ENCODE measurements at places on chromosomes 6 and 20. TPM values are rescaled to one million over a fixed set of nuclear protein-coding genes. Genes with fewer than 3 reads are reported as not detected.

ATP9A gene
- total RNA-seq, result 49.5 TPM

EPPIN gene
- total RNA-seq, result not detected

GRCh38 chr6:43496370-43497128, 13.6 kb downstream of the LRRC73 start:
- no peak for DNase-seq

TFAP2A gene
- 0.89 TPM for total RNA-seq

DNA sequence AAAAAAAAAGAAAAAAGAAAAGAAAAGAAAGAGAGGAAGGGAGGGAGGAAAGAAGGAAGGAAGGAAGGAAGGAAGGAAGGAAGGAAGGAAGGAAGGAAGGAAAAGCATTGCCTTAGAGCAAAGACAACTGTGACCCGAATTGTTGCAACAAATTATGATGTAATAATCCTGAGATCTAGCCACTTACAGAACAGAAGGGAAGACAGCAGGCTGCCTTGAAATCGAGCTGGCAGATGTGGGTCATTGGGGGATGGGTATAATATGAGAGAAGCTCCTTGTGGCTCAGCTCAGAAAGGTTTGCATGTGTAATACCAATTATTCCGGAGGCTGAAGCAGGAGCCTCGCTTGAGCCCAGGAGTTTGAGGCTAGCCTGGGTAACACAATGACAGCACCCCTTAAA, 208.1 kb upstream of the PROKR2 start:
- DNase-seq, result no peak

Data from mucosa of gallbladder (tissue), 1 donor.